NCI-H187 treated with DMSO at 0.1 percent for 48 hours (cell line): ENCODE measurements at places on chromosomes 1 and 21.

GRCh38 chr1:166062421-166063070 lies 104.3 kb downstream of the FAM78B start:
- DNase-seq = no peak

DNA sequence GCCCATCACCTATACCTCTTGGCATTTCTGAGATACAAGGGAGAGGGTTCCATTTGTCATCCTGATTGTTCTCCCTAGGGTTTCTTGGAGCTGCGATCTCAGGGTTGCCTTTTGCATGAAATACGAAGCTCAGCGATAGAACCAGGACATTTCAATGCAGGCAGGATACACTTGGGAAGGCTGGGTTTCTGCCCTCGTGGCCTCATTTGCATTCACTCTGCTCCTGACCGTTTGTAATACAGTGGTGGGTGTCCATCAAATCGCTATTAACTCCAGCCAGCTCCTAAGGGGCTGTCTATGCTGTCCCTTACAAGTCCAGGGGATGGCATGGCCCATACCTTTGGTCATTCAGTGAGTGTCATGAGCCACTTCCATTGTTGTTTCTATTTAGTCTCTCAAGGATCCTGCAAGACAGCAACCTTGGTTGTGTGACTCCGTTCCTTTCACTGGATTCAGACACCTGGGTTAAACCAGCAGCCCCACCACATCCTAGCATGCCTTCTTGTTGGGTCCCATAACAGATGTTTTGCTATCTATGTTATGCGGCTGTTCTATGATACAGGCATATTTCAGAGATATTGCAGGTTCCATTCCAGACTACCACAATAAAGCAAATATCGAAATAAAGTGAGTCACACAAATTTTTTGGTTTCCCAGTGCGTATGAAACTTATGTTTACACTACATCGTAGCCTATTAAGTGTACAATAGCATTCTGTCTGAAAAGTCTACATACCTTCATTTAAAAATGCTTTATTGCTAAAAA lies 18.3 kb downstream of the KAZN start:
- DNase-seq = no peak

DNA sequence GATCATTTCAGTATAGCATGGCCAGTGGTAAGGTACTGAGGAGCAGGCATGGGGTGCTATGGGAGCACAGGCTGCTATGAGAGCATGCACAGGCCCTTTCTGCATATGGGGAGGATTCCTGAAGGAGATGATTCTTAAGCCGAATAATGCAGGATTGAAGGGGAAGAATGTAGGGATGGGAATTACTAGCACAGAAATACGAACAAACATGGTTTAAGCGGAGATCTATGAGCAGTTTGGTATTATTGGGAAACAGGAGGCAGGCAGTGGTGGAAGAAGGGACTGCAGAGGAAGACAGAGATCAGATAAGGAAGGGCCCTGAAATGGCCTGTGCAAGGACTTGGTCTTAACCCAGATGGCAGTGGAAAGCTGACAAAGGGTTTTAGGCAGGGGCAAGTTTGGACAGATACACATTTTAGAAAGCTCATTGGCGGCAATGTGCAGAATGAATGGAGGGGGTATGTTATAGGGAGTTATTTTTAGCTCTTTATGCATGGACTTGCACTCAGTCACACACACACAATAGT lies 1.7 kb downstream of the OSCP1 start:
- DNase-seq = no peak

GRCh38 chr1:54238353-54239034 lies 38.5 kb downstream of the MRPL37 start:
- no peak for DNase-seq

GRCh38 chr1:177329871-177330270 lies 159.1 kb downstream of the BRINP2 start:
- DNase-seq = no peak

- no peak for DNase-seq
Observed at GRCh38 chr21:15986277-15986676, 256.5 kb downstream of the USP25 start.

GRCh38 chr1:63662056-63662836 lies 69.0 kb downstream of the PGM1 start:
- no peak for DNase-seq

GRCh38 chr1:54403808-54404261 lies 2.4 kb downstream of the SSBP3 start:
- DNase-seq = no peak

DNA sequence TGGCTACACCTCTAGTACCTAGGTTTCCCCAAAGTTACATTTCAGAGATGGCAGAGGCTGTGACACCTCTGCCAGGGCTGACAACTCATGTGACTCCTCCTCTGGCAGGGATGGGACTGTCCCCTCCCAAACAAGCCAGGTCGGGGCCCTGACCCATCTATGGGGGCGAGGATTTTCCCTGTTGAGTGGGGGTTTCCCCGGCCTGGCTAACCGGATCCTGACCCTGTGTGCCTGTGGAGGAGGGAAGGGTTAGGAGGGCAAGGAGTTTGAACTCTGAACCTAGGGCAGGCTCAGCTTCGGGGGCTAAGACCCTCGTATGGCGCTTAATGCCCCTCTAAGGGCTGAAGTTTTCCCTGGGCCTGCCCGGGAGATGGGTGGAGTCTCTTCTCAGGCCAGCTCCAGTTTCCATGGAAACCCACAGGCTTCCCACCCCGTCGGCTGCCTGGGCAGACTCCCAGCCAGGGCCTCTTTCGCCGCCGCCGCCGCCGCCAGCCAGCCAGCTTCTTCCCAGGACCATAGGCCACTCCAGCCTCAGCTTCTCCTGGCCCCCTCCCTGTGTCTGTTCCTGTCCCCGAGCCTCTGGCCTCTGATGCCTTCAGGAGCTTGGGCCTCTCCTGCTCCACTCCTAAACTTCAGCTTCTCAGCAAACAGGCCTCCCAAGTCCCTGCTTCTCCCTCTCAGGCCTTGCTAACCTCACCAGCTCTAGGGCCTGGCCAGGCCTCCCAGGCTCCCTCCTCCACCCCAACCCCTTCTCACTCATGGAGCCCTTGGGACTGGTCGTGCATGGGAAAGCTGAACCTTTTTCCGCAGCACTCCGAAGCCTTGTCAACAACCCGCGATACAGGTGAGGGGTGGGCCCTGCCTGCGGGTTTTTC lies at the start of gene BTBD19:
TSS of gene BTBD19 (plus strand) at position 461 of the 875 bp plus-strand sequence. CDS start at position 759, 298 bp downstream.
- no peak for DNase-seq

DNA sequence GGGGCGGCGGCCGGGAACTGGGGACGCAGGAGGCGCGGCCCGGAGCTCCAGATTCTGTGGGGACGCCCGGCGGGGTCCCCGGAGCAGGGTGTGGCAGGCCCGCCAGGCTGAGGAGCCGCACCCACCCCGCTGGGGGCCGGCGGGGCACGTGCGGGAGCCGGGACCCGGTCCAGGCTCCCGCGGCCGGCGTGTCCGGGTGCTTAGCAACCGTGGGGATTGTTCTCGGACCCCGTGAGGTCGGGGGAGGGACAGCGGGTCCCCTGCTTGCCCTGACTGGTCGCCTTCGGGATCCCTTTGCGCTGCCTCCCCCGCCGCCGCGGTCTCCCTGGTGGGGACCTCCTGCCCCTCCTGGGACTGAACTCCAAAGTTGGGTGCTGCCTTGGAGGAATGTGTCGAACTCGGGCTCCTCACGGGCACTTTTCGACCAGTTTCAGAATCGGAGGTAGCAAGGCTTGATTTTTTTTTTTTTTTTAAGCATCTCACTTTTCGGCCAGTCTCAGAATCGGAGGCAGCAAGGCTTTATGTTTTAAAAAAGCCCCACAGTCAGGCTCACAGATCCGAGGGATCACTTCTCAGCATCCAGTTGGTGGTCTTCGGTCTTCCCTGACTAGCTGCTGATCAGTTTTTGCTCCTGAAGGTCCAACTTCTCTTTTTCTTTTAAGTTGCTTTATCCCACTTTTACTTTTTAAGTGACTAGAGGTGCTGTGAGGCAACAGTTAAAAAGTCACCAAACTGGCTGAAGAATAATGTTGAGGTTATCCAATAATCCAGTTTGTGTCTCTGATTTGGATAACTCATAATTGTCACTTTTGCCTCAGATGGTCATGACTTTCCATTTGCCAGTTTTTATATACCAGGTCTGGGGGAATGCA lies 648 bp downstream of the FAM76A start:
- DNase-seq = no peak

DNA sequence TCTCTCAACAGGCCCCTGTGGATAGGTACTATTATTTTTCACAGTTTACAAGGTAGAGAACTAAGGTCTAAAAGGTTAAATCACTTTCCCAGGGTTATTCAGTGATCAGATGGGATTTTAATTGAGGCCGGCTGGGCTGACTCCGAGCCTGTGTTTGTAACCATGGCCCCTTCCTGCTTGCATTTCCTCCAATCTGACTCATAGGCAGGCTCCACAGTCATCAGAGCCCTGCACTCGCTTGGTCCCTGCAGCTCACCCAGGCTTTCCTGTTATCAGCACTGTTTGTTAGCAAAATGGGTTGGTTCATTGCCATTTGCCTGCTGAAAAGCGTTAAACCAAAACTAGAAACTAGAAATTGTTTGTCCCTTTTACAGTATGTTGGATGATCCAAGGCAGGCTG lies 41.4 kb upstream of the LMX1A start:
- DNase-seq = no peak

DNA sequence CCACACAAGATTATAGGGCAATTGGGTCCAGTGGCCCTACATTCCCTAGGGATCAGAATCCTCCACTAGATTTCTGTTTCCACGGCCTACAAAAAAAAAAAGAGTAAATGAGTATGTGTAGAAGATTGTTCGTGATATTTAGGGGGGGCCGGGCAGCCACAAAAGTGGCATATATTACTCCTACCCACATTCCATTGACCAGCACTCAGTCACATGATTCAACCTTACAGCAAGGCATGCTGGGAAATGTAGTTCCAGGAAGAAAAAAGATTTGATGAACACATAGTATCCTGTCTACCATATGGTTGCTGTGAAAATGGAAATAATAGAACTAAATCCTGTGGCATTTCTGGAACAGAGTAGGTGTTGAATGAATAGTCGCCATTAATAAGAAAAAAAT lies 43.4 kb upstream of the GJB5 start:
- DNase-seq = no peak

GRCh38 chr1:75548721-75549480 lies 62.0 kb downstream of the SLC44A5 start:
- DNase-seq = no peak

DNA sequence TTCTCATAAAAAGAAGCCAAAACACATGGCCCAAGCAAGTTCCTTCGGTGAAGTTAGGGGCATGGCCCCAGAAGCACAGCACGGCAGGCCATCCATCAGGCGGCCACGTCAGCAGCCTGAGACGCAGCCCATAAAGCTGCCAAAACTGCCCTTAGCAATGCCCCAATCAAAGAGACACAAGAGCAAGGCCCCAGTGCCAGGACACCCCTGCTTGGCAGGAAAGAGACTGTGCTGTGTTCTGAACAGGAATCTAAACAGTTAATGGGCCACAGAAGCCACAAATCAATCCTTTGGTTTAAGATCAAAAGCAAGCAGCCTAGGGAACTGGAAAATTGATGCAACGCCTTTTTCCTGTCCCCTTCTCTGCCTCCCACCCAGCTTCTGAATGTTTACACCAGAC lies 497.0 kb upstream of the USP24 start:
- no peak for DNase-seq
